ENCODE measurements at places on chromosomes 7 and 10.

GRCh38 chr7:107150375-107151073 is 18.3 kb upstream of the HBP1 start:
- DNase-seq = peak; percentile 37

DNA sequence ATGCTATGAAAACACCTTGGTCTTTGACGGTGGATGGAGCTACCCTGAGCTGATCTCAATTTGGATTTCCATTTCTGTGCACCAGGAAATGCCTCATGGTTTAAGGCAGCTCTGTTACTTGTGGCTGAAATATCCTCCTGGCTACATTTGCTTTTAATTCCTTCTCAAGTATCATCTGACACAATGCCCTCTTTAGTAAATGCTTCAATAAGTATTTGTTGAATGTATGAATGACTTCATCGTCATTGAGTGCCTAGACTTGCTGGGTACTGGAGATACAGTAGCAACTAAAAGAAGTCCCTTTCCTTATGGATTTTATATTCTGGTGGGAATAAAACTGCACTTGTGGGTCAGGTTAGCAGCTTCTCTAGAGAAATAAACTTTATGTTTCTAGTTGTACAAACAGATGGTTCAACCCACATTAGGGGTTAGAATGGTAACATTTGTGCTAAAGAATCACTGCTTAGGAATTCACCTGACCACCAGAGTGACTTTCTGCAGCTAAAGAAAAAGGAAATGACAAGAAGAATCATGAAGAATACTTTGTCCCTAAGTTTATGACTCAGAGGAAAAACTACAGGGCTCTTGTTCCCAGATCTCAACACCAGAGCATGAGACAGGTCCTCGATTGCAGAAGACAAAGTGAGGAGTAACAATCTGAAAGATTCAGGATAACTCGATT is 21.8 kb upstream of the SMNDC1 start:
- no peak for DNase-seq

DNA sequence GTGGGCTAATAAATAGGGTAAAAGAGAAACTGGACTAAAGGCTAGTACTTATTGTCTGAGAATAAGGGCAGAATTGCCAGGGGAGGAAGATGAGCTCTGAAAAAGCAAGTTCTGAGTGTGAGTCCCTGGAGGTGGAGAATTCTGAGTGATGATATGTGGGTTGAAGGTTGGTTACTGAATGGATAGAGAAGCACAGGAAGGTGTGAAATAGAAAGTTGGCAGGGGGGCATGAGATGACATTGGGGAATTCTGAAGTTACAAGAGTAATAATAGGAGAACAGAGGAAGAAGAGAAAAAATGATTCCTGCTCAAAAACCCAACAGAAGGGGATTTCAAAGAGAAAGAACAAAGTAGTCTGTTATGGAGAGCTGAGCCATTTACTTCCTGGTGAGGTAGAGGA is 76.9 kb downstream of the PRKCQ start:
- DNase-seq = no peak

GRCh38 chr10:373015-373414 is 237.8 kb downstream of the ZMYND11 start:
- DNase-seq = no peak

DNA sequence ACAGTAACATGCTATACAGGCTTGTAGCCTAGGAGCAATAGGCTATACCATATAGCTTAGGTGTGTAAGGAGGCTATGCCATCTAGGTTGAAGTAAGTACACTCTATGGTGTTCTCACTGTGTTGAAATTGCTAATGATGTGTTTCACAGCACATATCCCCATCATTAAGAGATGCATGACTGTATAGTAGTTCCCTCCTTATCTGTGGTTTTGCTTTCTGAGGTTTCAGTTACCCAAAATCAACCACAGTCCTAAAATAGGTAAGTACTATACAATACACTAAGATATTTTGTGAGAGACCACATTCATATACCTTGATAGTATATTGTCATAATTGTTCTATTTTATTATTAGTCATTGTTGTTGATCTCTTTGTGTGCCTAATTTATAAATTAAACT is 12.7 kb downstream of the FZD1 start:
- no peak for DNase-seq

- DNase-seq = no peak
These were observed 1188.4 kb upstream of the AUTS2 start for GRCh38 chr7:68409851-68410250.

DNA sequence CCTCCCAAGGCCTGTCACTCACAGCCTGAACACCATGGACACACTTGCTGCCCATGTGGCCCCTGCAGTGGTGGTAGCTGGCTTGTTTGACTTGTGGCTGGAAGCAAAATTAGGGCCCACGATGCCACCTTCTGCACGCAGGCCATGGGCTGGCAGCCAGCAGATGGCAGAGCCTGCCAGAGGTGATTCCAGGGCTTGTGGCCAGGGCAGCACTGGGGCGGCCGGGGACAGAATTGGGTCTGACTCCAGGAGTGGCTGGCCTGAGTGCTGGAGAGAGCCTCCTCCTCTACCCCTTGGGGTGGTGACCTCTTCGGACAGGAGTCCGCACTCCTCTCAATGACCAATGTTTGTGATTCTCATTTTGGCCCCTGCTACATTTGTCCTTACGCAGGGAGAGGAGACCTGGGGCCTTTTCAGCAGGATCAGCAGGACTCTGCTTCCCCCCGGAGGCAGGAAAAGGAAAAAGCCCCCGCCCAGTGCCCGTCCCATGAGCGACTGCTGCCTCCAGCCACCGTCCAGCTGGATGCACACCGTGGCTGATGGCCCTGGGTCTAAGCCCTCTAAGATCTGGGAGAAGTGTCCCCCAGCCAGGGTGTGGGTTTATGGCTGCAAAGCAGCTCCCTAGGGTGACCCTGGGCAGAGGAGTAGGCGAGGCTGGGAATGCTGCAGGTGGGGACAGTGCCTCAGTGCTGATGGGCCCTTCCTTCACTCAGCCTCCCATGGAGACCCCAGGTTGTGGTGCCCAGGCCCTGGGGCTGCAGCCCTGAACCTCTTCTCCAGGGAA is 26.5 kb downstream of the DNAJB12 start:
- no peak for DNase-seq

DNA sequence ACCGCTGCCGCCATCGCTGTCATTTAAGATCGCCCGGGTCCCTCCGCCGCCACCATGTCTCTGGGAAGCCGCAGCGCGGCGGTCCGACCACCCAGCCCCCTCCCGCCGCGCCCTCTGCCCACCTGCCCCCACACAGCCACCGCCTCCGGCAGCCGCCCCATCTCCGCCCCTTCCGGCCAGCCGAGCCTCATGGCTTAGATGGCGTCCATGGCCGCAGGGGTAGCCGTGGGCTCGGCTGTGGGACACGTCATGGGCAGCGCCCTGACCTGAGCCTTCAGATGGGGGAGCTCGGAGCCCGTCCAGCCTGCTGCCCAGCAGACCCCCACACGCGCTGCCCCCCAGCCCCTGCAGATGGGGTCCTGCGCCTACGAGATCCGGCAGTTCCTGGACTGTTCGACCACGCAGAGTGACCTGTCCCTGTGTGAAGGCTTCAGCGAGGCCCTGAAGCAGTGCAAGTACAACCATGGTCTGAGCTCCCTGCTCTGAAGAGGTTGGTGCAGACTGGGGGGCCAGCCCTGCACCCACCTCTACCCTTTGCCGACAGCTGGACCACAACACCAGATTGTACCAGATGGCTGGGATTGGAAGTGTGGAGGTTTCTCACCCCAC is 38.0 kb upstream of the TARP start:
- no peak for DNase-seq

DNA sequence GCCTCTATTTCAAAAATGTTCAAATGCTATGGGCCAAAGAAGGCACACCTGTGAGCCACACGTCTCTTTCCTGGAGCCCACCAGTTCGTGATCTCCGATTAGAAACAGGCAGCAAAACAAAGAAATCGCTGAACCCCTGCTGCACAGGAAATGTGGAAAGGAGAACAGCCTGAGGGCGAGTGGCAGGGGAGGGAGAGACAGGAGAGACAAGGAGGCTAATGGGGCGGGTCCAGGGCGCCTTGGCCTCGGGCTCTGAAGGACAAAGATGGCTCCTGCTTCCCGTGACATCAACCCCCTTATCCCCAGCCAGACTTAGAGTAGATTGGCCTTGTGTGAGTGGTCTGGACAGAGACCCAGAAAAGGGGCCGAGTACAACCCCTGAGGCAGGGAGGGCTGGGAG is 62.4 kb upstream of the DOCK1 start:
- DNase-seq = no peak

DNA sequence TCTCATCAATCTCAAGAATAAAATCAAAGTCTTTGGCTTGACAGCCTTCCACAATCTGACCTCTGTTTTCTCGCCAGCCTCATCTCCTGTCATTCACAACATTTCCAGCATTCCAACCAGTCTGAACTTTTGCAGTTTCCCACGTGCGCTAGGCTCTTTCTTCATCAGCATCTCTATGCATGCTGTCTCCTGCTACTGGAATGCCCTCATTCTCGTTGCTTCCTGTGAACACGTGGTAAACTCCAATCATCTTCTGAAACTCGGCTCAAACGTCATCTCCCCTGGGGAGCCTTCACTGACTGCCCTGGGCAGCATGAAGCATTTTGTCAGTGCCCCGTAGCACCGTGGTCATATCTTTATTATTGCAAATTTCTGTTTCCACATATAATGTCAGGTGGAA is 12.2 kb upstream of the RSBN1L start:
- DNase-seq = no peak

DNA sequence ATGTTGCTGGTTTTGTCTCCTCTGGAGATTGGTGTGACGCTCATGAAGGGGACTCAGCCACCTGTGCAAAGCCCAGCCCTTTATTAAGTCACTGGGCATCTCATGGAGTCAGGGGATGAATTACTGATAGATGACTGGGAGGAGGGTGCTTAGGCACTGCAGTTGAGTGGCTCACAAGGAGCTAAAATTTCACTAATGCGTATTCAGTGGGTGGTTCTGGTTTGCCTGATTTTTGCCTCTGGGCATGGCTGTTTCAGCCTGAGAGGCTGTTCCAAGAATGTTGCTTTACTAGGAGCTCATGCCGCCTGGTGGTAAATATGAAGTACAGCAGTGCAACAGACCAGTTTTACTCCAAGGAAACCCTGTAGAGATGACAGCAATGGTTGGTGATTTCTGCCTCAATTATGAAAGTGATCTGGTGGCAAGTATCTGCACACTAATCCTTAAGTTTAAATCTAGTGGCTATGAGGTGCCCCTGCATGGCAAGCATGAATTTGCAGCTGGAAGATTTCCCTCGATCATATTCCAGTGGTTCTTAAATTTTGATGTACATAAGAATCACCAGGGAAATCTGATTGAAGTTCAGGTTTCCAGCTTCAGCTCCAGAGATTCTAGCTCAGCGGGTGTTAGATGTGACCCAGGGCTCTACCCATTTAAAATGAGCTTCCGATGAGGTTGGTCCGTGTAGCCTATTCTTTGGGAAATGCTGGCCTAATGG is 19.9 kb downstream of the ACTA2 start:
- no peak for DNase-seq

DNA sequence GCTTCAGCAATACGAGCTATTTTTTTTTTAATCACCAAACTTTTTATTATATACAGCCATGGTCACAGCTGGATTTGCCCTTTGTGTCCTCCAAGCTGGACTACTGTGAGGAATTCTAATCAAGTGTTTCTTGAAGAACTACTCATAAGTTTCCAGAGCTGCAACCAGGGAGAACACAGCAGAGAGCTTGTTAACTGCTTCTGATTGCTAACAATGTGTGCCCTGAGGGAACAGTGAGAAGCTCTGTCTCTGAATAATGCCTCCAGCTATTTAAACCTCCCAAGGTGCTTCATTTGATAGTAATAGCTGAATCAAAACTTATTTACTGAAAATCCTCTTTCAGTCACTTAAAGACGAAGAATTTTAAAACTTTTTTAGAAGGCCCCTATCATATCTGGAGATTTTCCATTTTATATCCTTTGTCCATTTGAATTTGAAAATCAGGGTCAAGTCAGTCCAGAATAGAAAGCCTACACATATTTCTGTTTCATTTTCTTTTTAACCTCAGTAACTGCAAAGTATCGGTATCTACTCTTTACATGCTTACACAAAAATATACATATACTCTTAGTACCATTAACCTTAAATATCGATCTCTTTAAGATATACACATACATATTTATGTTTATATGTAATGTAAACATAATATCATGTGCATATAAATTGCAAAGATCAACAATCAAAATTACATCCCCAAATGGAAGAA is 1024.2 kb downstream of the GRM8 start:
- no peak for DNase-seq

DNA sequence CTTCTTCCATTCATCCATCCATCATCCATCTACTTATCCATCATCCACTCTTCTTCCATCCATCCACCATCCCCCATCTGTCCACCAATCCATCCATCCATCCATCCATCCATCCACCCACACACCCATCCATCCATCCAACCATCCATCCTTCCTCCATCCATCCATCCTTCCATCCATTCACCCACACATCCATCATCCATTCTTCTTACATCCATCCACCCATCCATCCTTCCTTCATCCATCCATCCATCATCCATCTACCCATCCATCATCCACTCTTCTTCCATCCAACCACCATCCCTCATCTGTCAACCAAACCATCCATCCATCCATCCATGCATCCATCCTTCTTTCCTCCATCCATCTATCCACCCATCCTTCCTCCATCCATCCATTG is 429.3 kb downstream of the DNAJB6 start:
- no peak for DNase-seq

DNA sequence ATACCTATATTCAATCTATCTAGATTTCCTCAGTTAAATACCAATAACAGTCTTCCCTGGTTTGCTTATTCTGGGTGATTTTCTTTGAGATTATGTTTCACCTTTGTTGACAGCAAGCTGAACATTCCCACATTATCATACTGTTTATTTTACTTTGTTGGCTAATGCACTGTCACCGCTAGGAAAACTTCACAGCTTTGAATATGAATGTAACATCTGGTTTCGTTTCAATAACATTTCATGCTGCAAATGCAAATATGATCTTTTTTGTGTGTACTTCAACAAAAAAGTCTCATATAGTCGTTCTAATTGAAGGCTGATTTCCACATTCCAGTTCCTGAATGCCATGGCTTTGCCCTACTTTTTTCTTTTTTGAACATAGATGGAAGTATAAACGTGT is 946.3 kb upstream of the GHITM start:
- DNase-seq = no peak

DNA sequence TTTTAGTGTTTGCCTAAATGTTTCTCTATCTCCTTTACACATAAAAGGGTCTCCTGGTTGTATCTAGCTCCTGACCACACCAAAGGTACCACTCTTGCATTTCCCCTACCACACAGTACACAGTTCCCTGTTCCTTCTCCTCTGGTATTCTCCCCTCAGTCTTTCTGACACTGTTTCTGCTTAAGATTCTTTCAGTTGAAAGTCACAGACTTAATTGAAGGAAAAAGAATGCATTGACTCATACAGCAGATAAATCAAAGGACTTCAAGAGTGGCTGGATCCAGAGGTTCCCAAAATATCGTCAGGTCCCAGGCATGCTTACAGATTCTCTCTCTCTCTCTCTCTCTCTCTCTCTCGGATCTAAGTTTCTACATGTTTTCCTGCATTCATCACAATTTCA is 185.6 kb upstream of the LRGUK start:
- no peak for DNase-seq

- DNase-seq = no peak
These were observed 56.1 kb downstream of the HIBADH start for GRCh38 chr7:27606270-27607209.

- no peak for DNase-seq
These were observed 140.1 kb upstream of the ZNF92 start for GRCh38 chr7:65233409-65234034.

- DNase-seq = no peak
These were observed 1531.1 kb upstream of the LRRTM3 start for GRCh38 chr10:65394502-65395297.

GRCh38 chr7:112292162-112292561 is 85.7 kb downstream of the ZNF277 start:
- no peak for DNase-seq

GRCh38 chr10:22825841-22826240 is 102.0 kb upstream of the ARMC3 start:
- DNase-seq = no peak

GRCh38 chr10:57964351-57964750 is 303.3 kb downstream of the IPMK start:
- no peak for DNase-seq
